ENCODE measurements at places on chromosomes 4 and X. TPM values are rescaled to one million over a fixed set of nuclear protein-coding genes. Genes with fewer than 3 reads are reported as not detected.

Gene FATE1
- total RNA-seq = not detected

Gene ENPP6
- not detected for total RNA-seq

Gene DCAF4L1
- total RNA-seq = 0.11 TPM

Gene FAT4
- 1.1 TPM for total RNA-seq

Gene KLHL4
- 2.8 TPM for total RNA-seq

Gene PAGE1
- total RNA-seq = not detected

Gene FAM47A
- total RNA-seq = not detected

Gene SRPK3
- total RNA-seq = 0.10 TPM

Gene TMEM47
- total RNA-seq = 0.77 TPM

Gene PSAPL1
- 0.09 TPM for total RNA-seq

Gene ART3
- not detected for total RNA-seq

Gene GRID2
- total RNA-seq = not detected

Gene SPATA18
- total RNA-seq = 4.5 TPM

Gene PNCK
- 0.51 TPM for total RNA-seq

Gene TAF9B
- total RNA-seq = 9.6 TPM

Gene ZGRF1
- total RNA-seq = 2.9 TPM

Gene AGA
- total RNA-seq = 20.9 TPM

Gene RAB40AL
- 0.26 TPM for total RNA-seq

Gene SMIM14
- 19.8 TPM for total RNA-seq

Gene GAGE12F
- not detected for total RNA-seq

Gene ZMAT1
- 0.06 TPM for total RNA-seq

Gene DMRTC1B
- 0.09 TPM for total RNA-seq

Gene EREG
- 38.9 TPM for total RNA-seq

Gene PDHA1
- 298 TPM for total RNA-seq

Gene MAGEE2
- not detected for total RNA-seq

Gene FDCSP
- not detected for total RNA-seq

Gene HNRNPDL
- total RNA-seq = 217 TPM

Gene BMP3
- not detected for total RNA-seq

Gene SPANXB1
- total RNA-seq = 4.0 TPM

Gene UGT2B10
- total RNA-seq = 0.09 TPM

Gene CLTRN
- total RNA-seq = 1.3 TPM

Gene ASB11
- not detected for total RNA-seq

Gene SCLT1
- total RNA-seq = 6.2 TPM

Gene HSD17B13
- total RNA-seq = 0.10 TPM

Gene CYLC1
- total RNA-seq = not detected

Gene NLGN4X
- not detected for total RNA-seq

Gene ZXDA
- 1.6 TPM for total RNA-seq

Gene CCDC160
- not detected for total RNA-seq

Gene MAGEA3
- total RNA-seq = 2.9 TPM

Gene GPC4
- total RNA-seq = not detected

Gene XK
- 0.39 TPM for total RNA-seq
